ENCODE measurements at places on chromosomes 1 and 21. TPM values are rescaled to one million over a fixed set of nuclear protein-coding genes. Genes with fewer than 3 reads are reported as not detected.

The TRPM2 gene
- 0.65 TPM for total RNA-seq

The IRF6 gene
- total RNA-seq: 0.51 TPM

The LRRC38 gene
- total RNA-seq: not detected

DNA sequence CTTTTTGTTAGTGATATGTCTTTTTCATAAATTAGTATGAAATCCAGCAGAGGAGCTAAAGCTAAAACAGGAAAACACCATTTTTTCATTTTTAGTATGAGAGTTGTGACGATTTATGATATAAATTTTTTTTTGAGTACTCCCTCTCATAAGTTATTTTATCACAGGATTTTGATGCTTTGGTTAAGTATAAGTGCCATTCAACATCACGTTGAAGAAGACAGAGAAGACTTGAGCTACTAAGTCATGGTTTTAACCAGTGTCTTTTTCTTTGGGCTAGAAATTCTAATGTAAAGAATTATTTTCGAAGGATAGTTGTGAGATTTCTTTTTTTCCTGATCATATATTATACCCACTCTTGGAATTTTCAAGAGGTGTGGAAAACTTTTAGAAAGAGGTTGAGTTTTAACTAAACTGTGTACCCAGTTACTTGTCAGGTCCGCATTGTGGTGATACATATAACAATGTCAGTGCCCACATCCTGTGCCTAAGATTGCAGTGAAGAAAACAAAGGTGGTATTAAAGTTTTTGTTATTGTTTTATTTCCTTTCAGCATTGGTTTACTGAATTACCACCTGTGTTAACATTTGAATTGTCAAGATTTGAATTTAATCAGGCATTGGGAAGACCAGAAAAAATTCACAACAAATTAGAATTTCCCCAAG, 93.8 kb downstream of the USP25 start:
- H3K4me3 ChIP-seq: no peak overlapping the region
- no peaks in the 10 kb centered on the region for H3K4me1 ChIP-seq
- no peak overlapping the region for H3K27ac ChIP-seq
- DNase-seq: no peak

- H3K4me3 ChIP-seq: no peak overlapping the region
- H3K36me3 ChIP-seq: no peaks in the 10 kb centered on the region
- peaks cover 14% of the 10 kb centered on the region for H3K4me1 ChIP-seq
- H3K27me3 ChIP-seq: no peaks in the 10 kb centered on the region
These were observed 84.7 kb downstream of the NDUFS5 start for GRCh38 chr1:39110882-39111281.

DNA sequence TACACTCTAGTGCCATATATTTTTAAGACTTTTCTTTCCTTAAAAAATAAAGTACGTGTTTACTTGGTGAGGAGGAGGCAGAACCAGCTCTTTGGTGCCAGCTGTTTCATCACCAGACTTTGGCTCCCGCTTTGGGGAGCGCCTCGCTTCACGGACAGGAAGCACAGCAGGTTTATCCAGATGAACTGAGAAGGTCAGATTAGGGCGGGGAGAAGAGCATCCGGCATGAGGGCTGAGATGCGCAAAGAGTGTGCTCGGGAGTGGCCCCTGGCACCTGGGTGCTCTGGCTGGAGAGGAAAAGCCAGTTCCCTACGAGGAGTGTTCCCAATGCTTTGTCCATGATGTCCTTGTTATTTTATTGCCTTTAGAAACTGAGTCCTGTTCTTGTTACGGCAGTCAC, 25.2 kb downstream of the PSEN2 start:
- no peak overlapping the region for H3K27ac ChIP-seq
- H3K4me3 ChIP-seq: no peak overlapping the region
- peaks cover 23% of the 10 kb centered on the region for H3K36me3 ChIP-seq
- no peaks in the 10 kb centered on the region for H3K27me3 ChIP-seq
